Stimulated activated CD4-positive, alpha-beta T cell treated with anti-CD3 and anti-CD28 coated beads, Interleukin-1b, Interleukin-23, amount 100 ng/mL, for 24 hours (primary cell): ENCODE measurements at places on chromosomes 16 and 17.

- no peak for DNase-seq
Measured at GRCh38 chr16:67441271-67441753, 10.4 kb downstream of the HSD11B2 start.

GRCh38 chr17:68249354-68249765 lies 1.5 kb downstream of the AMZ2 start:
- DNase-seq, result no peak

DNA sequence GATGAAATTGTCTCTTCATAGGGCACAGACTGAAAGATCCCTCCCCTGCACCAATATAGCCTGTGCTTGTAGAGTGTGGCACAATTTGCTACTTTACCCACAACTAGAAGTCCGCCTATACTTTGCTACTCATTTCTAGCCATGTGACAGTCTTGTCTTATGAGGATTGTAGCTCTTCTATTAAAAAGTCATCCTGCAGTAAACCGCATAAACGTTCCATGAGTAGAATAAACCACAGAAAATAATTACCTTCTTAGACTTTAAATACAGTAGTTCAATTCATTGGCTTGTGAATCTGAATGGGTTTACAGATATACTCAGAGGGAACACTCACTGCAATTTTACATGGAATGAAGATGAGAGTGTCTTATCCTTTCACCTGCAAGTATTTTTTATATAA lies 4.4 kb downstream of the KRT27 start:
- no peak for DNase-seq

- no peak for DNase-seq
Measured at GRCh38 chr17:19762515-19762961, 14.4 kb upstream of the ALDH3A1 start.

DNA sequence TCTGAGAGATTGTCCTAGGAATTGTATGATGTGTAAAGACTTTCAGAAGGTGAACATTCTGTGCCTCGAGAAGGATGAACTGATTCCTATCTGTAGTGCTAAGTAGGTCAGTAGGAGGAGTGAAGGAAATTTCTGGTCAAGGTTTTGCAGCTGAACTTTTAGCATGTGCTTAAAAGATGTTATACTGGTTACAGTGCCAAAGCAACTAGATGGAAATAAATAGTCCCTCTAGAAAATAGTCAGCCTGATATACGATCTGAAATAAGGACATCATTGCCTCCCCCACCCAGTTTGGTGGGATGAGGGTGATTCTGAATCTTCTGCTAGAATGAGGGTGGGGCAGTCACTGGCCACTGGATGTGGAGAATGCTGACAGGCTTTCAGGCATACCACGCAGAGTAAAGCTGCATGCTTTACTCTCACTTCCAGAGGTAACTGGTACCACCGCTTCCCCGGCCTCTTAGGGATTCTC lies 57.2 kb upstream of the VPS4A start:
- DNase-seq, result no peak

DNA sequence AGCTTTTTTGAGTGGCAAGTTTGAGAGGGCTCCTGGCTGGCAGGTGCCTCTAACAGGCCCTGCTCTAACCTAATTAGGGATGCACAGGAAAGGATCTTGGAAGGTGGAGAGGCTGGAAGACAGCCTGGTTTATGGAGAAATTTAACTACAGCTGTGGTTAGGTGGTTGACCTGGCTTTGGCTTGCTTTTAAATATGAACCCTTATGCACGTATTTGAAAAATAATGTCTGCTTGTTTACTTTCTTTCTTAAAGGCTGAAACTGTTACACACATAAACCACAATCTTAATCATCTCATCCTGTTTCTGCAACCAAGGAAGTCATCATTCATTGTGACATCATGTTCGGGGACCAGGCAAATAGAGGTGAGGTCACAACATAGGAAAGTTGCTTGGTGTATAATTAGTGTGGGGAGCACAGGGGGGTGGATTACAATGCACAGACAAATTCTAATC lies 23.1 kb upstream of the DHRS13 start:
- DNase-seq, result no peak

DNA sequence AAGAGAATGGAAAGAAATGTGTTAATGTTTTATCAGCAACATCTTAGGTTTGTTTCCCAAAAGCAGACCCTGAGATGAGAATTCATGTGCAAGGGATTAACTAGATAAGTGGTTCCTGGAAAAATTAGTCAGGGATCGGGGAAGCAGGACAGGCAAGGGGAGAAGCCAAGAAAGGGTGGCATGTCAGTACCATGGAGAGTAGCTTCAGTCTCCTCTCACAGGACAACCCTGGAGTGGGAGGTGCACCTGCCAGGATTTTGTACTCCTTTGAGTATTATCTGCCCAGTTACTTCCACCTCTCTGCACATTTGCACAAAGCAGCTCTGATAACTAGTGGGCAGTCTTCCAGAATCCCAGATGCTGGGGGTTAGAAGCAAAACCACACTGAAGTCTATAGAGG lies 117.0 kb downstream of the RGS9 start:
- no peak for DNase-seq

DNA sequence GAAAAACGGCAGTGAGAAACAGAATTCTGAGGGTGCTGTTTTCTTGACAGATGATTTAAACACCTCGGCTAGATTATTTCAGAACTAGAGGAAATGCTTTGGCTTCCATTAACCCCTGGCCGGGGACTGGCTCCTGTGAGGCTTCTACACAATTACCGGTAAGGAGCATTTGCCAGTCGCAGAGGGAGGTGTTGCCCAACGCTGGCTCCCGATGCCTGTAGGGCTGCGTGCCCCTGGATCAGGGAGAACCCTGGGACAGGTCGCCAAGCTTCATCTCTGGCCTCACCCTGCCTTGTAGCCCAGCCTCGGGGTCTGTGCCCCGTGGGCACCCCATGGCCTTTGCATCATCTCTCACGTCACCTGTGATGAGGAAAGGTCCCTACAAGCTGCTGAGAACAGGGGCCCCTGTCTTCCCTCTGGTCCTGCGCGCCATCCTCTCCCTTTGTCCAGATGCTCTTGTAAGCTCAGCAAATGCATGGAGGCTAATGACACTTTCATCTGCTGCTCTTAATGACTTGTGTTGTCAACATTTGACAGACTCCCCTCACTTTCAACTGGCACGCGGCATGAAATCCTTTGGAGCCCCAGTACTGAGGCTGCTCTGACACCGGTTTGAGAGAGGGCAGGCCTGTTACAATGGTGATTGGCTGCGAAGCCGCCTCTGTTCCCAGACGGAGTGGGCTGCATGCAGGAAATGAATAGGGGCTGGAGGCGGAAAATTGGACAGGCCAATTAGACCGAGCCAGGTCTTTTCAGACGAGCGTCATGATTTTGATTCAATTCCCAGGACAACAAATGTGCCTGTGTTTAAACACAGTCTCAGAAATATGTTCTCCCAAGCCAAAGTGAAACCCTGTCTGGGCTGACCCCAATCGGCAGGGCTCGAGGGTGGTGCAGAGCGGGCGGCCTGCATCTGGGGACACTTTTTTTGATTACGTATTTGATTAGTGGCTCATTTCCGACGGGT lies 85.5 kb upstream of the DOC2B start:
- DNase-seq, result no peak

DNA sequence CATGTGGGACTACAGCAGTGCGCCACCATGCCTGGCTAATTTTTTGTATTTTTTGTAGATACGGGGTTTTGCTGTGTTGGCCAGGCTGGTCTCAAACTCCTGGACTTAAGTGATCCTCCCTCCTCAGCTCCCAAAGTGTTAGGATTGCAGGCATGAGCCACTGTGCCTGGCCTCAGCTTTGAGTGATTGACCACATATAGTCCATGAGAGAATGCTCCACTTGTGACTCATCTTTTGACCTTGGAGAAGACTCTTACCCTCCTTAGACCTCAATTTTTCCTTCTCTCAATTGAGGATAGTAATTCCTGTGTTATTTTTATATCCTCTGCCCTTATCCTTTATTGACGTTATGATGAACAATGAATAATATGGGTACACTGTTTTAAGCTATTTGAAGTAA lies 30.9 kb upstream of the DUSP14 start:
- DNase-seq, result no peak

- DNase-seq, result no peak
Measured at GRCh38 chr16:49454426-49455180, 81.0 kb downstream of the C16orf78 start.

GRCh38 chr17:75776386-75777295 lies 8.0 kb upstream of the UNK start:
- DNase-seq, result no peak

DNA sequence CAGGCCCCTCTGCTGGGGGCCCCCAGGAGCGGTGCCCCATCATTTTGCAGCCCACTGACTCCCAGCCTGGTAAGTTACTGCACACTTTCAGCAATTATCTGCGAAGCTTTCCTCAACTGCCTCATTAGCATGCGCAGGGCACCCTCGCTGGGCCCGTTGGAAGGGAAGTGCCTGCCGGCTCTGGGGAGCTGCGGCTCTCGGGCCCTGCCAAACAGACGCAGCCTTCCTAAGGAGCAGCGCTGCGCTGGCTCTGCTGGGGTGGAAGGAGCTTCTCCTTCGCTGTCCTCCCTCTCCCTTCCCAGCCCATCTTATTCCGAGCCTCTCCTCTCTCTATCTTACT lies 71.0 kb downstream of the RBBP6 start:
- DNase-seq, result no peak

DNA sequence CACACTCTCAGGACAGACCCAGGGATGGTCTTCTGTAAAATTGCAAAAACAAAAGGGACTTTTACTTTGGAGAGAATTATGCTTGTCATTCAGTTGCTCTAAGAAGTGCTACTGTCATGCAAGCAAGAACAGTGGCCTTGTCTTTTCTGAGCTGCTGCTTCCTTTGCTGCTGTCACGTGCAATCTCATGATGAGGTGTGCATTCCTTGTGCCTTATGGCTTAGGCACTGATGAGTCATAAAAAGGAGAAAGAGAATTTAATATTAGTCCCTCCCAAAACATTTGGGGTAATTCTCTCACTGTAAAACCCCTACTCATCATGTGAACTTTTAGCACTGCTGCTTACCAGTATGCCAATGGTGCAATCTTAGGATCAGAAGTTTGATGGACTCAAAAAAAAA lies 2051.3 kb downstream of the TP53TG3F start:
- DNase-seq, result no peak

DNA sequence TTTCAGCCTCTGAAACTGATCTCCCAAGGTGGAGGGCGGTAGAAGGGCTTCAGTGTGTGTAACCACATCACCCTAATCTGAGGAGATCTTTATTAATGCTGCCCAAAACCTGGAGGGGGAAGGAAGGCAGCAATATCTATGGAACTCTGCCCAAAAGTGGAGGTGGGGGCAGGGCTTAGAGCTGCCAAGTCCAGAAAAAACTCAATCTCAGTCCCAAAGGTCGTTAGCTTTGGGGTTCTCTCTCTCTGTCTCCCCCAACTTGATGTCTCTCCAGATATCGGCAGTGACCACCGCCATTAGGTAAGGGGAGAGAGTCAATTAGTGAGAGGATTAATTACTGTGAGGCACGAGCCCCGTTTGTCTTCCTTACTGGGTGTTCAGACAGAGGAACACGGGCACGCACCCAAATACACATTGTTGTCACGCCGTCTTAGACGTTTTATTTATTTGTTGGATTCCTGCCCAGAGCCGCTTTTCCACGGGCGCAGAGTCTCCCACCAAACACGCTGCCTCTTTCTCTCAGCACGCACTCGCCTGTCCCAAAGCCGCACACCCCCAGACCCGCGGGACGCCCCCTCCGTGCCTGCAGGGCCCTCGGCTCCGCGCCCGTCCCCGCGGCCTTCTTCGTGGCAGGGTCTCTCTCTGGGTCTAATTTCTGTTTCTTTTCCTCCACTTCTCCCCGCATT lies 5.4 kb upstream of the LHX1 start:
- DNase-seq, result no peak

- DNase-seq, result no peak
Measured at GRCh38 chr17:10612957-10613744, 44.0 kb downstream of the MYH3 start.

- DNase-seq, result no peak
Measured at GRCh38 chr16:81610144-81610842, 165.7 kb downstream of the CMIP start.

GRCh38 chr17:8940866-8941471 lies 24.5 kb downstream of the PIK3R5 start:
- no peak for DNase-seq

DNA sequence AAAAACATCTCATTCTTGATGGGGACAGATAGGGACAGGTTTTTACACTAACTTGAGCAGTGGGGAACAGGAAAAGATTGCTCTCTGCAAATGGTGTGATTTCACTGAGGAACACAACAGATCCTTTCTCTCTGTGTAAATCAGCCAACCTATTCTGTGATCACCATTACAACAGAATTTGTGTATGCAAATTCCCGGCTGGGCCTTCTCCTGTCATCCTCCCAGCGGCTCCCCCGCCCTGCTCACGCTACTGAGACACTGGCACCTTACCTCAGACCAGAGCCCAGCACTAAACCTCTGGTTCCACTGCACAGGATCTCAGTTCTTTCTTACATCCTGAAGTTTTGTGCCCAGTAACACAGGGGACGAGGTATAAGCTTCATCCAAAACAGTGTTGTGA lies 97.0 kb upstream of the FA2H start:
- no peak for DNase-seq

- DNase-seq, result no peak
Measured at GRCh38 chr17:31527606-31528005, 136.1 kb downstream of the RAB11FIP4 start.

DNA sequence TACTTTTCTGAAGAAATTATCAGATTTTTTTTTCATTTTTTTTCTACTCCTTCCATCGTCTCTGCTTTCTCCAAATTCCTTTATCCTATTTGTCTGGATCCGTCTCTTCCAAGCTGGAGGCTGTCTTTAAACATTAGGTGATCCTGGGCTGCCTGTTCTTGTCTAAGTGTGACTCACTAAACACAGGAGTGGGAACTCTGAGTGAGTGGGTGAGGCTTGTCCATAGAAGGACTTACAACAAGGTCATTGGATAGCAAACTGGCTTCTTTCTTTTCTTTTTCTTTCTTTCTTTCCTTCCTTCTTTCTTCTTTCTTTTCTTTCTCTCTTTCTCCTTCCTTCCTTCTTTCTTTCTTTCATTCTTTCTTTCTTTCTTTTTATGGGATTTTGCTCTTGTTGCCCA lies 18.2 kb downstream of the ALOX15 start:
- DNase-seq, result no peak

GRCh38 chr17:48351911-48352332 lies 78.1 kb downstream of the SKAP1 start:
- DNase-seq, result no peak

DNA sequence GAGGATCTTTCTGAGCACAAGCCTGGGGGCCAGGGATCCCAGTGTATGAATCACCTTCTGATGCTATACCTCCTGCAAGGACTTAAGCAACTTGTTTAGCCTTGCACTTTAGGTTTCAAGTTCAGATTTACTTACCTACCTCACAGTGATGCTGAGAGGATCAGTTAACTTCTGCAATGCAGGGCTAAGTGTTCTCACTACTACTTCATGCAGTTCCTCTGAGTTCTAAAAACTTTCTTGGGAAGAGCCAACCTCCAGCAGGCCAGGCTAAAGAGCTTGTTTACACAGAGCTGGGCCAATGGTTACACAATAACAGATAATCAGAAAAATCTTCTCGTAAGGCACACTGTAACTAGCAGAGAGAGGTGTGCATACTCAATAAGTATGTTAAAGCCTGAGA lies 13.0 kb downstream of the VEZF1 start:
- DNase-seq, result no peak
